ENCODE measurements at places on chromosomes 3 and 15.
A peak's percentile ranks its signal among the peaks of the same experiment; 100 is the strongest.

DNA sequence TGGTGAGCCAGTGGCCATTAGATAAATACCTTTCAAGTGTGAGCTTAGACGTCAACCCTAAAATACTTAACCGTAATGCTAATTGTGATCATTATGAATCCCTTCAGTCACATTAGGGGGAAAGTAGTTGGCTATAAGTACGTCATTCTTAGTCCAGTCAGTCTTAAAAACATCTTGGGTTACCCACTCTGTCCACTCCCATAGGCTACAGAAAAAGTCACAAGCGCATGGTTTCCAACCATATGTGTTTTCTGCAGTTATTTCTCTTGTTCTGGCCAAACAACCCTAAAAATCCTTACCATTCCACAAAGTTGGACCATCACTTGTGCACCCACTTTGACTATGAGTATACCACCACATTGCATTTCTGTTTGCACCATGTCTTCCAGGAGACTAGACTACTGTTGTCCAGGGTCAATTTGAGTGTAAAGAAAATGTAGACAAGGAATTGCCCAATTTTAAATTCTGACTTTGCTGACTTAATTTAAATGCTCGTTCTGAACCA is 3.3 kb downstream of the RPL15 start:
- no peak for DNase-seq

- peak; percentile 82 for DNase-seq
Measured at GRCh38 chr15:40354408-40355171, 3.4 kb upstream of the DISP2 start.

DNA sequence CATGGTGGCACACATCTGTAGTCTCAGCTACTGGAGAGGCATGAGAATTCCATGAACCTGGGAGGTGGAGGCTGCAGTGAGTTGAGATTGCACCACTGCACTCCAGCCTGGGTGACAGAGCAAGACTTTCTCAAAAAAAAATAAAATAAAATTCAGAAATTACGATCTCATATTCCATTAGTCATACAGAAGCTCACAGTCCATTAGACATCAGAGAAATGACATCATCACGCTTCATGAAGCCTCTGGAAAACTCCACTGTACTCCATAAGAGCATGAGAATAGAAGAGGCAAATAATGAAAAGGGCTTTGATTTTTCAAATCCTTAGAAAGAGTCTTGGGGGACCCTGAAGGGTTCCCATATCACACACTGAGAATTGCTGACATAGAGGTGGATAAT is 145.0 kb upstream of the MITF start:
- no peak for DNase-seq

DNA sequence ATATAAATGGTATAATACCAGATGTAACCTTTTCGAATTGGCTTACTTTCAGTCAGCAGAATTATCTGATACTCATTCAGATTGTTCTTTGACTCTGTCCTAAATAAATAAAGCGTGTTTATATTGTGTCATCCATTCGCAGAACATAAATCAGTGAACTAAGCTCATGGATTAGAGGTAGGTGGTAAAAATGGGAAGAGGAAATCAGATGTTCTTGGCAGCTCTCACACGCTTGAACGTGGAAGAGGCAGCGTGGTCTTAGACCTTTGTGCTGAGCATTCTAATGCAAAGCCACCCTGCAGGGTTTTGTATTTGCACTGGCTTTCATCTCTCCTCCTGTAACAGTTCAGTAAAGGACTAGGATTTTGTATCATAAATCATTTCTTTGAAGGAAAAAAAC is 441.4 kb downstream of the GABRG3 start:
- DNase-seq = no peak

DNA sequence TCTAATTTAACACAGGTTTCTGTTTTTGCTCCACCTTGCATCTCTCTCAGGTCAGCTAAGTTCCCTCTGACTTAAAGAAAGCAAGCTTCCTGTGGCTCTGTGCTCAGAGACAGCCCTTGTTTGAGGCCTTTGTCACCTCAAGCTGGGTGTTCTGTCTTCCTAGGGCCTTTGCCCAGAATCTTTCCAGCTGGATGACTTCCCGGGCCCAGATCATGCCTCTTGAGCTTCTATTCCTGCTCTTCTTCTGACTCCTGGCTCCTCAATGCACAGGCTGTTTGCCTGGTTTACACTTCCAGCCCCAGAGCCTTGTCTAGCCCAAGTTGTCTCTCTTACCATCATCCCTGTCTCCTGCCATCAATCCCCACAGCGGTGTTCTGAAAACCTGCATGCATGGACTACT is 300.6 kb downstream of the VPS13C start:
- DNase-seq = no peak

GRCh38 chr3:159149131-159149530 is 347.3 kb downstream of the MFSD1 start:
- DNase-seq = no peak

DNA sequence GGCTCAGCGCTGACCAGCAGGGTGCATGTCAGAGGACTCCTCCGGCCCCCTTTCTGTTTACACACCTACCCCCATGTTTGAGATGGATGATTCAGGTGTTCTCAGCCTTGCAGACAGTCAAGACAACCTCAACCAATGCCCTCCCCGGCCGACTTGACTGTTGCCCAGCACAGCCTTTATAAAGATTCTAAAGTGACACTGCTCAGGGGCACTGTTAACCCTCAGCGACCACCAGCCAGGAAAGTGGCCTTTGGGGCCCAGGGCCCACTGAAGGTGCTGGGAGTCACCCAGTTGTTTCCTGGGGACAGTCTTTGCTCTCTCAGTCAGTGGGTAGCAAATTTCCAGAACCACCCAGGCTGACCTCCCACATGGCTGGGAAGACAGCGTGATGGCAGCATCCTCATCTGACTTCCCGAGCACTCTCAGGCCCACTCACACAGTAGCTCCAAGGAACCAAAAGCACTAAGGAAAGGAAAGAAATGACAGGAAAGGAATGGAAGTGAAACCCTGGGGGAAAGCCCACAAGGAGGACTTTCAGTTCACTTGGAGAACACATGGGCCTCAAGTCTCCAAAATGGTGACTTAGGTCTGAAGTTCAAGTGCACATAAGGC is 128.4 kb downstream of the ASB7 start:
- DNase-seq = no peak

GRCh38 chr3:38519651-38520050 is 23.5 kb downstream of the EXOG start:
- no peak for DNase-seq

DNA sequence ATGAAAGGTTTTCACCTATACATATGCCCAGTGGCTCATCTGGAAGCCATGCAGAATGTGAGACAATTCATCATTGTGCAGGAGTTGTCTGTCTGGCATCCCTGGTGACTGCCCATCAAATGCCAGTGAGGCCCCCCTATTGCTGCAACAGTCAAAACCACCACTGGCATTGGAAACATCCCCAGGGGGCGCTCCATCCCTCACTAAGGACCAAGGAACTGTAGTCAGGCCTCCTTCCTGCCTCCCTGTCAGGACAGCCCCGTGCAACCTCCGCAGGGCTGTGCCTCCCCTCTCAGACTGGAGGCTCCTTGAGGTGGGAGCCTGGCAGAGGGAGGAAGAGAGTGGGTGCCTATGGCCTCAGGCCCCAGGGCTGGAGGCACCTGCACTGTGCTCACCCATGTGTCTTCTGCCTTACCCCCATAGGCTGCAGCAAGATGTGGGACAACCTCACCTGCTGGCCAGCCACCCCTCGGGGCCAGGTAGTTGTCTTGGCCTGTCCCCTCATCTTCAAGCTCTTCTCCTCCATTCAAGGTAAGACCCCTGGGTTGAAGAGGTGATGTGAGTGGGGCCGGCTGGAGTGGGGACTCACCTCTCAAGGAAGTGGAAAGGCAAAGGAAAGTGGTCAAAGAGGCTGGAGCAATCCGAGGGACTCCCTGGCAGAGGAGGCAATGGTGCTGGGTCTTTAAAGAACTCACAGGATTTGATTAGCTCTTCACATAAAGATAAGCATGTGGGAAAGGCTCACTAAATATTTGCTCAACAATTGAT is 16.5 kb downstream of the VIPR1 start:
- peak; percentile 33 for DNase-seq

DNA sequence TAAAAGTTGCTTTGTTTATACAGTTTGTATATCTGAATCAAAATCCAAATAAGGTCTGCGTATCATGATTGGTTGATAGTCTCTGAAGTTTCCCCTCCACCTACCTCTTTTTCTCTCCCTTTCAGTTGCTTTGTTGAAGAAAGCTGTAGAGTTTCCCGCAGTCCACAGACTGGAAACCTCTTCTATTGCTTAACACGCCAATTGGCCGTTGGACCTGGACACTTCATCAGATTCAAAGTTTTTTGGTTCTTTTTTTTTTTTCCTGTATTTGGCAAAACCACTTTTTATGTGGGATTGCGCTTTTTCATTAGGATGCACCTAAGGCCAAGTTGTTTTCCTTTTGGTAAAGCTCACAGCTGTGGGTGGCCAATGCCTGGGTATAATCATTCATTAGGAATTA is 14.5 kb upstream of the TM4SF1 start:
- no peak for DNase-seq

DNA sequence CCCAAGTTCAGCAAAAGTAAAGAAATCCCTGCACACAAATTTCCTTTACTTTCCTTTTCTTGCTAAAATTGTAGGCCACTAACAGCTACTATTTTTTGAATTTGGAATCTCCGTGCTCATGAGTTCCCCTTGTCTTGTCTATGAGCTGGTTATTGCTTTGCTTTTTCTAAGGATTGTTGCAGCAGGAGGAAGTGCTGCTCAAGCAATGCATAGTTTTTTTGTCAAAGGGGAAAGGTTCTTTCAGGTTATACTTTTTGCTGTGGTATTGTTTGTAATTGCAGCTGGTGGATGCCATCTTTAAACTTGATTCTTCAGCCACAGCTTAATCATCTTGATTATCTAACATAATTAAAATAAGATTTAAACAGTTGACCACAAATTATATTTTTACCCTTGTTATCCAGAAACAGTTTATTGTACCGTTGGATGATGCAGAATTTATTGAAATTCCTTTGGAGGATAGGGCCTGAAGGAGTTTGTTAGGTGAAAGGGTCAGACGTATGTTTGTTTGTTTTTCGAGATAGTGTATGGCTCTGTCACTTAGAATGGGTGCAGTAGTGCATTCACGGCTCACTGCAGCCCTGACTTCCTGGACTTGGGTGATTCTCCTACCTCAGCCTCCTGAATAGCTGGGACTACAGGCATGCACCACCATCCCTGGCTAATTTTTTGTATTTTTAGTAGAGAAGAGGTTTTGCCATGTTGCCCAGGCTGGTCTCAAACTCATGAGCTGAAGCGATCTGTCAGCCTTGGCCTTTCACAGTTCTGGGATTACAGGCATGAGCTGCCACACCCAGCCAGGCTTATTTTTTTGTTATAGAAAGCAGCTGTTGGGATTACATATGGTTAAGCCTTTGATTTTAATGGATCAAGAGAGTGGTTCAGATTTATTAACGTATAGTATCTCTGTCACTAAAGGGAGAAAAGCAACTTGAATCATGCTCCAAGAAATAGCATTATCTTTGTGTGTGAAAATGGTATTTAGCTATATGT is 11.7 kb downstream of the MGA start:
- no peak for DNase-seq

GRCh38 chr3:128493570-128494366 is 767 bp upstream of the GATA2 start:
- DNase-seq = no peak

DNA sequence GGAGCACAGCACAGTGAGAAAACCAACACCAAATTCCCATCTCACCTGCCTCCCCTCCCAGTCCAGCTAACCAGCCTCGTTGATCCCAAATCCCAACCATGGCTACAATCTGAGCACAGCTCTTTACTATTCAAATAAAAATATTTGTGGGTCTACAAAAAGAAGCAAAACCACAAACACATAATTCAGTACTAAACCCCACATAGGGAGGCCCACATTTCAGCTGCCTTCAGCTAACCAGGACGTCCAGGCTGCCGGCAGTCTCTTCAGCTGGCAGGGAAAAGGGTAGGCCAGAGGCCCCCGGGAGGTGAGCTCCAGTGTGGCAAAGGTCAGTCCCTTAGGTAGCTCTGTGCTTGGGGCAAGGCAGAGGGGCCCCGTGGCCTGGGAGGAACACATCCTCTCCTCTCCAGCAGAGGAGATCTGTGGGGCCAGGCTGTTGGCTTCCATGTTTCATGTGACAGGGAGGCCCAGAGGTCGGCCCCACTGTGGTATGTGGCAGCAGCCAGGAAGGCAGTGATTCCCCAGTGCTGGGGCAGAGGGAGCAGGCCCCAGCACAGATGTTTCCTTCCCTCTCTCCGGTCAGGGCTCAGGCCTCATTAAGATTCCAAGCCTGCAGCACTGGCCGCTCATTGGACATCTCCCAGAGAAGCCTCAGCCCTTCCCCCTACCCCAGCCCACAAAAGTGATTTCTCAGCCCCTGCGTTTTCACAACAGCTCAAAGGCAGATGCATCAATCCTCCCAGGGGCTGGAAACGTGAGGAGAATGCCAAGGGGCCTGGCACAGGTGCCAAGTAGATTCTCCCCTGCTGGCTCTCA is 381.4 kb downstream of the NTRK3 start:
- DNase-seq = peak; percentile 57

- DNase-seq = no peak
Measured at GRCh38 chr3:37287776-37288175, 113.4 kb upstream of the LRRFIP2 start.

- no peak for DNase-seq
Measured at GRCh38 chr3:58559586-58559985, 17.6 kb downstream of the FAM107A start.

GRCh38 chr3:167876620-167877281 is 141.2 kb downstream of the SERPINI1 start:
- DNase-seq = no peak

- no peak for DNase-seq
Measured at GRCh38 chr15:79804838-79805237, 92.0 kb downstream of the MTHFS start.

GRCh38 chr3:37701734-37702433 is 159.8 kb upstream of the CTDSPL start:
- DNase-seq = no peak

GRCh38 chr3:125624341-125624740 is 29.0 kb upstream of the OSBPL11 start:
- no peak for DNase-seq

GRCh38 chr15:38894243-38894948 is 329.8 kb upstream of the RASGRP1 start:
- no peak for DNase-seq

- no peak for DNase-seq
Measured at GRCh38 chr3:88807491-88808105, 299.8 kb upstream of the EPHA3 start.

GRCh38 chr15:65303687-65304380 is 643 bp upstream of the RNU5B-1 start:
- peak; percentile 88 for DNase-seq

DNA sequence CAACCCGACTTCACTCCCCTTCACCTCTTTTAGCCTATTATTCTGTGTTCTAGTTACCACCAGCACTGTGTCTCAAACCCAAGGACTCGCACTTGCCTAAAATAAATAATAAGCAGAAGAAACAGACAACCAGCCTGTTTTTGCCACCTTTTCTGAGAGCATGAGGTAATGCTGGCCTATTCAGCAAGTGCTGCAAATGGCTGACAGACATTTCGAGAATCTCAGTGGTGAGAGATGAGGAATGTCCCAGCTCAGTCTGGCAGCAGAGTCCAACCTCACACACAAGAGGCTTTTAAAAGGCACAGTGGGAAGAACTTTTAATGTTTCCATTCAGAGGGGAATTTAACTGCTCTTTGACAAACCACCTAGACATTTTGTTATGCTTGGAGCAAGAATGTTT is 143.3 kb upstream of the GMNC start:
- DNase-seq = no peak

Measured in stomach (tissue), 19 donors.